Activated CD8-positive, alpha-beta memory T cell treated with anti-CD3 and anti-CD28 coated beads, Interleukin-2, amount 10 ng/mL, durations not matched to agents 7 days and 5 days (primary cell): ENCODE measurements at places on chromosomes 5 and 9. TPM values are rescaled to one million over a fixed set of nuclear protein-coding genes. Genes with fewer than 3 reads are reported as not detected.
A peak's percentile ranks its signal among the peaks of the same experiment; 100 is the strongest.

- DNase-seq, result no peak
Observed at GRCh38 chr5:150642567-150642927, 2.1 kb downstream of the SYNPO start.

DNA sequence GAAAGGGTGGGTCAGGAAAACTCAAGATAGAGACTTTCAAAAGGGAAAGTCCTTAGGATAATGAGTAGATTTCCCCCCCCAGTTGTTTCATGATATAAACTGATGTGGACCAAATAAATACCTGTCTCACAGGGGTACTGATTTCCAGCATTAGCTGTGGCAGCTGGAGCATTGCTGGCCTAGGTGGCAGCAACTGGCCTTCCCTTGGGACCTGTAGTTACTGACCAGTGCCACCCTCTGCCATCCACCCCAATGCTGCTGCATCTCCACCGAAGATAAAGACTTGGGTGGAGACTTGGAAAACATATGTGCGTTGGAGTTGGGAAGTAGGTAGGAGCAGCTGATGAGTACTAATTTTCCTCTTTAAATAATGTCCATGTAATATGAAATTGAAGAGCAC is 71.8 kb downstream of the SYK start:
- peak; percentile 8 for DNase-seq

DNA sequence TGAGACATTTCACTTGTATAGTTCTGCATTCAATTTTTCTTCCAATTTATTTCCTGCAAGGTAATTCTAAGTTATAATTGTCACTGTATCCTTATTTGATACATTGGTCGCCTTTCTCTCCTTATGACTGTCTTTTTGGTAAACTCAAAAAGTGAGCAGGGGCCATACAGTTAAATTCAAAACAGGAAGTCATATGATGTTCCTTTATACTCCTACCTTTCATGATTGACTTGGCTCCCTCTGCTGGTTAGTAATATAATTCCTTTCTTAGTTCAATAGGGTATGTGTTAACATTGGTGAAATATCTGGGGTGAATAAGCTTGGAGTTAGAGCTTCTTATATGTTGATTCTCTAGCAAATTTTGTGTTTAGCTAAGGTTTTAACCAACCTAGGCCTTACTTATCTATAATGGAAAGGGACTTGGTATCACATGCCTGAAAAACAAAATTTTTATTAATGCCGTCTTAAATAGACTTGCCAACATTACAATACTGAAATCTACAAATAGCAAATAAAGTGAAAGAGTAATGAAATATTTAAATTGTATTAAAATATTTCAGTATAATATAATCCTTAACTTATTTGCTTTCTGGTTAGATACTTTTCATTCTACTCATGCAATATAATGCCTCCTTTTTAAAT is 6.0 kb upstream of the NIPBL start:
- DNase-seq, result no peak

- DNase-seq, result no peak
Observed at GRCh38 chr5:87300176-87300575, 32.5 kb downstream of the RASA1 start.

GRCh38 chr9:118686959-118687358 is 682.3 kb downstream of the BRINP1 start:
- DNase-seq, result no peak

GRCh38 chr5:78458843-78459242 is 98.4 kb downstream of the SCAMP1 start:
- no peak for DNase-seq

GRCh38 chr5:131289738-131290137 is 25.9 kb downstream of the CDC42SE2 start:
- no peak for DNase-seq

DNA sequence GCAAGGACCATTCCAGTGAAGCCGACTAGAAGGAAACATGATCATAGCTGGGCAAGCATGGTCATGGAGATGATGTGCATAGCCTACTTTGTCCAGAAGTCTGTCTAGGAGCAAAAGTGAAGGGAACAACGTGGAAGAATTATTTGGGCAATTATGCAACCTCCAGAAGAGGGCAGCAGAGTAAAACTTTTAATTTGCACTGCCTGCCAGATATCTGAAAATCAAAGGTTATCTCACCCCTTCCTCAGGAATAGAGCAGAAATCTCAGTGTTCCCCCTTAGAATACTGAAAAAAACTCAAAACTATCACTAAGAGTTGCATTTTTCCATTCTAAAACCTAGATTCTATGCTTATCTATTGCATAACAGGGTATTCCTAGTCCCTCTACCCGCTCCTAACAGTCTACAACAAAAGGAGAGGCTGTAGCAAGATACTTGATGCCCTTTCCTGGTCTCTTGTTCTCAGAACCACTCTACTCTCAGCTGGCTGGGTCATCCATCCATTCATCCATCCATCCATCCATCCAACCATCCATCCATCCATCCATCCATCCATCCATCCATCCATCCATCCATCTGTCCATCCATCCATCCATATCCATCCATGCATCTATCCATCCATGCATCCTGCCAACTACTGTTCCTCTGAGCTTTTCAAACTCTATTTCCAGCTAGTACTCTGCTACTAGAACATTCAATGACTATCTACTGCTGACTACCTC is 8.4 kb upstream of the SETD9 start:
- no peak for DNase-seq

DNA sequence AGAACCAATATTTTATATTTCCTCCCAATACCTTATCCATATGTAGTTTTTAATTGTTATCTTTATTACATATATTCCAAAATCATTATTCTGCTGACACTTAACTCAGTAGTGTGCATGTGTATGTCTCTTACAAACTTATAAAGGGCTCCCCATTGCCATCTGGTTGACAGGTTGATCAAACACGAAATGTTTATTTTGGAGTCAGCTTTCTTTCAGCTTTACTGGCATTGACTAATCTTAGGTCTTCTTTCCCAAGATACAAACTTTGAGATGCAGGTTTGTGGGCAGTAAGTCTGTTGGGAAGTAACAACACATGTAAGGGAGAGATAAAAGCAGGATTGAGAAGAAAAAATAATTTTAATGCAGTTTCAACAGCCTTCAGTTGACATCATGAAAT is 716.0 kb upstream of the CHD1 start:
- DNase-seq, result no peak

SNX2 gene
- total RNA-seq, result 29.5 TPM

COL5A1 gene
- 0.09 TPM for total RNA-seq

NR5A1 gene
- not detected for total RNA-seq
